ENCODE measurements at places on chromosomes 1 and 21.
A peak's percentile ranks its signal among the peaks of the same experiment; 100 is the strongest.

- DNase-seq, result no peak
These were observed 99.1 kb upstream of the RGS4 start for GRCh38 chr1:162970021-162970420.

GRCh38 chr1:91135799-91136198, 114.0 kb upstream of the ZNF644 start:
- DNase-seq, result no peak

GRCh38 chr1:221667504-221667903, 74.4 kb downstream of the DUSP10 start:
- no peak for DNase-seq

DNA sequence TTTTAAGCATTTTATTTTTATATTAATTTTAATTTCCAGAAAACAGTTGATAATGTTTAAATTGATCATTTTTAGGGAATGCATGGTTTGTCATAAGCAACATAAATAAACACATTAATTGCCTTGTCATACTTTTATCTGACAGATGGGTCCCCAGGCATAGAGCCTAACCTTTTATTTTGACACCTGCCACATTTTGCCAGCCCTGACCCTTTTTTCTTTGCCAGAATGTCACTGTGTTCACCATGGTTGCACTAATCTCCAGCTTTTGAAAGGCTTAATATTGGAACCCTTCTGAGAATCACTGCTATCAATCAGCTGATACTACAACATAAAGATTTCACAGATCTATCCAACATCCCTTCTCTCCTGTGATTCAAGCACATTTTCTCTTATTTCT, 56.0 kb upstream of the DPYD start:
- DNase-seq, result no peak

- no peak for DNase-seq
These were observed 540.9 kb downstream of the LMO4 start for GRCh38 chr1:87869567-87869966.

GRCh38 chr1:58841455-58841854, 57.6 kb upstream of the JUN start:
- DNase-seq, result no peak

DNA sequence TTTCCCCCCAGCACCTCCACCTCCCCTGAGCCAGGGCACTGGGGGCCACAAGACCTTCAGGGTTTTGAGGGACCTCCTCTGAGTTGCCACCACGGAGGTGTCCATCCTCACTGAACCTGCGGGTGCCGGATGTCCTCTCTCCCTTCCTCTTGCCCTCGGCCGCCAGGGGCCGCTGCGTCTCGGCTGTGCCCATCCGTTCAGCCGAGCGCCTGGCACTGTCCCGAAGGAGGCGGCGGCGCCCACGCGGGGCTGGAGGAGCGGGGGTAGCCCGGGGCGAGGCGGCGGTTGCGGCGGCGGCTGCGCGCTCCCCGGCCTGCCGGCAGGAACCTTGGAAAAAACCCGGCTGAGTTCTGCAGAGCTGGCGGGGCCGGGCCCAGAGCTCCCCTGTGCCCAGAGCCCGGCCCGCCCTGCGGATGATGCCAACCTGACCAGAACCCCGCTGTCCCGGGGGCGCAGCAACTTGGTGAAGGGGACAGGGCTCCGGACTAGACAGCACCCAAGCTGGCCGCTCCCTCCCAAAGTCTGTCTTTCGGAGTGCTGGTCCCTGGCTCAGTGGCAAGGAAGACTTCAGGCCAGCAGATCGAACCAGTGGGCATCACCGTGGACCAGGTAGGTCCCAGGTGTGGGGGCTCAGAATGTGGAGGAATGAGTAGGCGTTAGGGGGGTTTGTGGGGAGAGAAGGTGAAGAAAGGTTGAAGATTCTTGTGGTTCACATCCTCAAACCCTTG, 3.7 kb upstream of the PPM1J start:
- DNase-seq, result peak; percentile 60

DNA sequence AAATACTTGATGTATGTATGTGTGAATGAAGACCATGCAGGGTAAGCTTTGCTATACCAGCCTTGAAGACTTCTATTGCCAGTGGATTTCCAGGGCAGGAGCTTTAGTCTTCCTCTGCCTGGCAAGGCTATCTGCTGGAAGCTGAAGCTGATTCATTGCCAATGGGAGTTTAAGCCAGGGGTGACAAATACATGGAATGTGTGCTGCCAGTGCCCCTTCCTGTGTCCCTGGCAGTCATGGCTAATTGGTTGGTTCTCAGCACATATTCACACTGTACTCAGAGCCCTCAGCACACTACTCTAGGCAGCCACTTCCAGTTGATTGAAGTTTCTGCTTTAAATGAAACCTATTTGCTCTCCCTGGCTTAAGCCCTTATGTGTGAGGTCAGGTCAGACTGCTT, 1.5 kb downstream of the ZSCAN20 start:
- DNase-seq, result no peak

GRCh38 chr1:91608876-91609275, 108.2 kb downstream of the CDC7 start:
- no peak for DNase-seq

- DNase-seq, result no peak
These were observed 3.9 kb upstream of the MEF2D start for GRCh38 chr1:156504438-156504813.

GRCh38 chr1:37174876-37175275, 140.6 kb upstream of the GRIK3 start:
- no peak for DNase-seq

DNA sequence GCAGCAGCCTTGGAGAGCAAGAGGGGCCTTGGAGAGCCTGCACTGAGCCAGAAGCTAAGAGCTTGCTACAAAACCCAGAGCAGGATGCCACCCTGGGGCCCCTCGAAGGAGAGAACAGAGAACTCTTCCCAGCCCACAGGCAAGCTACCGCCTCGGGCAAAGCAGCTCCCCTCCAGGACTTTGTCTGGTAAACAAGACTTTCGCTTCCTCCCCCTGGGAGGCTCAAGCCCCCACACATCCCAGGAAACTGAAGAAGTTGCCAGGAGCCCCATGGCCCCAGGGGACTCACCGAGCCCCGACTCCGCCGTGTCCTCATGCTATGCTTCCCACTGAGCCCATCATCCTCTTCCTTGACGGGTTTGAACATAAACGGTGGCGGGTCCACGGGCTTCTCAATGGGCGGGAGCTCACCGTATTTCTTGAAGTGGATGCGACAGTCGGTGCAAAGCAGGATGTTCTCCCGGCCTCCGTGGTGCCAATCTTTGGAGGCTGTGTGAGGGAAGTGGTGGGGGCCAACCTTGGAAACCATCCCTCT, 45.9 kb downstream of the SLC45A1 start:
- DNase-seq, result no peak

DNA sequence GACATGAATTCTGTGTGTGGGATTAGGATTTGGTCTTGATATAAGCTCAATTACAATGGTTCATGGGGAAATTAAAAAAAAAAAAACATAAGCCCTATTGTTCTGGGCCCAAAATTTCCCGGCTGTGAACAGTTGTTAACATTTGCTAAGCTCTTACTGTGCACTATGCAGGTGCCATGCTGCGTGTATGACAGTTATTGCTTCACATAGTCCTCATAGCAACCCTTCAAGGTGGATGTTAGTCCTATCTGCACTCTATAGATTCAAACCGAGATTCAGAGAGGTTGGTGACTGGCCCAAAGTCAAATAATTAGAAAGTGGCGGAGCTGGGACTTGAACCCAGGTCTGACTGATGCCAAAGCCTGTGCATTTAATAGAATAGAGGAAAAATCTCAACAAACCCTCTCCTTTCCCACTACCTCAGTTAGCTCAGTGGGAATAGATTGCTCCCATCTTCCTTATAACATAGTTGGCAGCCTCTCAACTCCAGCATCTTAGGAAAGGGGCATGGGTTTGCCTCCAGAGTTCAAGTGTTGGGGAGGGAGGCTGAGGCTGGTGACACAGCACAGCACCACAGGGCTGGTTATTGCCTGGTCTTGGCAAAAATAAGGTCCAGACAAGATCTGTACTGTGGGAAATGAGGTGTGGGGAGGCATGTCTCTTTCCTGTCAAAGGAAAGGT, 55.0 kb upstream of the GCLM start:
- DNase-seq, result no peak

DNA sequence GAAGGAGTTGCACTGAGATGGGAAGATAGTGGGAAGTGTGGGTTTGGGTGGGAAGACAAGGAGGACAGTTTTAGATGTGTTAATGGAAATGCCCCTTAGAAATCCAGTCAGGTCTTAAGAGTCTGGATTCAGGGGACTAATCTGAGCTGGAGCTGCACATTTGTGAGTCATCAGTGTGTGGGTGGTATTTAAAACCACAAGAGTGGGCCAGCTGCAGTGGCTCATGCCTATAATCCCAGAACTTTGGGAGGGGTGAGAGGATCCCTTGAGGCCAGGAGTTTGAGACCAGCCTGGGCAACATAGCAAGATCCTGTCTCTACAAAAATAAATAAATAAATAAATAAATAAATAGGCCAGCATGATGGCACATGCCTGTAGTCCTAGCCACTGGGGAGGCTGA, 40.9 kb upstream of the SLC6A9 start:
- DNase-seq, result no peak

DNA sequence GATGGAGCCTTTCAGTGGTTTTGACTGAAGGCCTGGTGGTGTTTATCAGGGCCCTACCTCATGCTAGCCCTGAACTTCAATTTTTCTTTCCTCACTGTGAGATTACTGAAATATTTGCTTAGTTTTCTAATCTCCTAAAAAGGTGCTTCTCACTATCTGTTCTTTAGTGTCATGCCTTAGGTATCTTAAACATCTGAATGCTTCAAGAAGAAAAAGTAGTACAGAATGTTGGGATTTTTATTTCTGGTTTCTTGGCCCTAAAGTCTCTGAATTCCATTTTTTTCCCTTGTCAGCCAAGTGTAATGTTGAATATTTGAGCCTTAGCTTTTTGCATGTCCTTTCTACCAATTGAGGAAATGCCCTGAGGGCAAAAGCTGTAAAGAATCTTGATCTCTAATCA, 47.9 kb upstream of the PRKACB start:
- DNase-seq, result no peak

DNA sequence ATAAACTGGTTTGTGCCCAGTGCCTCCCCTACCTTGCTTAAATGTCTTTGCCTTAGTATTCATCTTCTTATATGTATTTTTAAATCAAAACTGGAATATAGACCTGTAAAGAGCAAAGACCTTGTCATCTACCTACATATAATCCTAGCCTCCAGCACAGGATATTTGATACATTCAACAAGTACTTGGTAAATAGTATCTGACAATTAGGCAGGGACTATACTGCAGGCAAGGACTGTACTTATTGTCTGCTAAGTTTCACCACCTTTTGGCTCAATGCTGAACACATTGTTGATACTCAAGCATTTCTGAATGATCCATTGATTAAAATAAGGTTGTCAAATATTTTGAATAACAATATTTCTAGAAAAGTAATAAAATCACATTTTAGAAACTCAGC, 96.4 kb downstream of the PKN2 start:
- no peak for DNase-seq

- no peak for DNase-seq
These were observed 155.2 kb downstream of the PEX14 start for GRCh38 chr1:10629816-10630571.

- no peak for DNase-seq
These were observed 46.8 kb downstream of the UBR4 start for GRCh38 chr1:19163261-19163660.

DNA sequence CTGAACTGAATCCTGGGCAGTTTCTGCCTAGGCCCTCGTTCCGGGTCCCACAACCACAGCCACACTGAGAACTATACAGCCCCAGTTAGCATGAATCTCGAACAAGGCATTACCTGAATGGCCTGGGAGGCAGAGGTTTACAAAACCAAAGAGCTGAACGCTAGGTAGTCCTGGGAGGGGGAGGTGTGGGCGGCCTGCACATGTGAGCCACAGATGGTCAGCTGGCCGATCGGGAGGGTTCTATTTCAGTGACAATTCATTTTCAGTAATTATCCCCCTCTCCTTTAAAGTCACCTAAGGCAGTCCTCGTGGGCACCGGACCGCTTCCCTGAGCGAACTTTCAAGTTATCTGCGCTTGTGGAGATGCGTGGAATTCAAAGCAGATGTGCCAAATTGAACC, 111.9 kb downstream of the GLIS1 start:
- DNase-seq, result no peak

- no peak for DNase-seq
These were observed 83.4 kb downstream of the BACH1 start for GRCh38 chr21:29382030-29382654.
